Activated CD8-positive, alpha-beta memory T cell treated with anti-CD3 and anti-CD28 coated beads for 1 hour (primary cell): ENCODE measurements at places on chromosomes 5 and 9.

DNA sequence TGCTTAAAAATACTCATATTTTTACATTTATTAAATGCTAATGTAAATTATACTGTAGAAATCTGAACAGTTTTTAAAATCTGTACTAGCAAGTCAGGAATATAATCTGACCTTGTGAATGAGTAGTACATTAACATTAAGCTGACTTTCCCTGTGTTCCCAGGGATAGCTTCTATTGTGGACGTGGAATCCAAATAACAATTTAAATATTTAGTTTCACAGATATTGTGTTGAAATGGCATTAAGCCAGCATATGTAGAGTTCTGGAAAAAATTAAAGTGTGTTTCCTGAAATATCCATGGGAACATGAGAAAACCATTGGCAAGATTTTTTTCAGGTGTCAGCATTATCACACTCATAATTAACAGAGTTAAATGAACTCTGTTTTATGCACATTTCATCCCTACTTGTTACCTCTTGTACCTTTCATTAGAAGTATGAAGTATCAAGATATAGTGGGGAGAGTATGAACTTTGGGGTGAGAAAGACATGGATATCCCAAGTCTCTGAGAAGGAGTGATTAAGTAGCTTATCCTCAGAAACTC lies 5.7 kb downstream of the RABGAP1 start:
- DNase-seq: no peak

GRCh38 chr5:51731421-51732029 lies 348.3 kb downstream of the ISL1 start:
- no peak for DNase-seq

DNA sequence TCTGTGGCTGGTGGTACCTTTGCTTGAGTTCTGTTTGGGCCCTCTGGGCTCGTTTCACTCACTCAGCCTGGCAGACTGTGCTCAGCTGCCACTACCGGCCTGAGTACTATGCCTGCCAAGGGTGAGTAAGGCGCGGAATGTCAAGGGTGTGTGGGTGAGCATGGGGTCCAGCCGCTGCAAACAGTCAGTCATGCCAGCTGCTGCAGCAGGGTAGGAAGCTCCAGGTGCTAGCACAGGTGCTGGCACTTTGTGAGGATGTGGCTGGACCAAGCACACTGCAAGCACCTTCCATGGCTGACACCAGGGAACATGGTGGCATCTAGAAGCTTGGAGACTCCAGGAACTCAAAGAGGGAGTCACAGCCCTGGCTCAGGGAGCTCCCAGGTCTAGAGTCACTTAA lies 368.6 kb upstream of the ACO1 start:
- no peak for DNase-seq

- no peak for DNase-seq
Measured at GRCh38 chr9:974996-975739, 1.3 kb upstream of the DMRT3 start.

GRCh38 chr9:126000731-126001580 lies 253.8 kb downstream of the PBX3 start:
- no peak for DNase-seq

DNA sequence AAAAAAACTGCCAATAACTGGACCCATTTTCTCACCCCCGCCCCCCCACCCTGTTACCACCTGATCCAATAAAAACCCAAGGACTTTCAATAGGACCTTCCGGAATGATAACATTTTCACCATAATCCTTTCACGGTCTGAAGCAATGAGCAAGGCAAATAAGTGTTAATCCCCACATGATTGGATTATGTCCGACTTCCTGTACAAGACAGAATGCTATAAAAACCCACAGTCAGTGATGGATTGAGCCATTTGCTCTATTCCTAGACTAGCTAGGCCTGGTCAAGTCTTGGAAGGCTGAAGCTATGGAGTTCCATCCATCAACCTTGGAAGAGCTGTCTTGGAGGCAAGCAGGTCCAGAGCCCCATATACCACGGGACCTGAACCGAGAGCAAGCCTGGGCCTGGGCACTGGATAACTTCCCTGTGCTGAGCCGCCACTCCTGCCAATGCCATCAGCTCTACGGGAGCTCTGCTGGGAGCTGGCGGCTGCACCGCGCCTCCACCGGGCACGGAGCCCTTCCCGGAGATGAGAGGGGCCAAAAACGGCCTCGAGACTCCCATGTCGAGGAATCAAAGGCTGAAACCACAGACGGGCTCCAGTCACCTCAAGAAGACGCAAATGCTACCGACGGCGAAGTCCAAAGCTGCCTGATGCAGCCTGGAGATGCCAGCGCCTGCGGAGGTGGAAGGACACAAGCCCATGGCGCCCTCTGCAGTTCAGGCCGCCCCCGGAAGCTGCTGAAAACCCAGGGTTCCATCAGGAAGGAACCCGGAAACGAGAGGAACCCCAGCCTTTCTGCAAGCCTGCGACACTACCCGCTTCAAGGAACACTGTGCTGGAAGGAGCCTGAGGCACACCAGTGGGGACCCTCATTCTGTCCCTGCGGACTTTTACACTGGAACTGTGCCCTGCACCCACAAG lies 69.2 kb downstream of the ANXA2R start:
- no peak for DNase-seq
